ENCODE measurements at places on chromosomes 4 and X.

GRCh38 chr4:152016303-152016620 lies 255.5 kb upstream of the GATB start:
- DNase-seq: no peak

DNA sequence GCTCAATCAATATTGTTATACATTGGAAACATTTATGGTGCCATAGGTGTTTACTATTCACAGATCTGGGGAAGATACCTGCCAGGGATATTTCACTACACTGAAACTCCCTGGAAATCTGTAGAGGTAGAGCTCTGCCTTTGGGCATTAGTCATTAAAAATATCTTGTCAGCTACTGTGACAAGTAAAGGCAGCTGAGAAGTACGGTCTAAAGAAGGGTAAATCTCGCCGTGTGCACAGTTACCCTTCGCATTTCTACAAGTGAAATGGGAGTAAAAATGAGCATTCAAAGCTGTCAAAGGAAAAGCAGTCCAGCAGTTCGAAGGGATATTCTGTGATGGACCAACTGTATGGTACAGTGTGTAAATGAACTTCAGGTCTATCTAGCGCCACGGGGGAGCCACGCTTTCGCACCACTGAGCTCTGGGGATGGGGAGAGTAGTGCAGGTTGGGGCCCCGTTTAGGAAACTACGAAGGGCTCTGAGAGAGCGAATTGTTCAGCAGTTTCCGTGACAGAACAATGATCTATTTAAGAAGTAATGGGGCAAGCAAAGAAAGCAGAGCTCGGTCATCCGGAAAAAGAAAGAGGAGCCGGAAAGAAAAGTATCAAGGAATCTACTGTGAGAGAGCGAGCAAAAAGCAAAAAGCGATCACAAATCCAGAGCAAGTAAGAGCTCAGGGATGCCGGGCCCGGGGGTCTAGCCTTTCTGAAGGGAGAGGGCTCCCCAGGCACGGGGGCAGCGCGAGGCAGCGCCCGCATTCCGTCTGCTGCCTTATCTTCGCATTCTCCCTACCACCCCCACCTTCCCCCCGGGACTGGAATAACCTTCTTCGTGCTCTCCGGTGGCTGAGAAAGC lies 646 bp downstream of the TIGD4 start:
- peak; percentile 10 for DNase-seq

DNA sequence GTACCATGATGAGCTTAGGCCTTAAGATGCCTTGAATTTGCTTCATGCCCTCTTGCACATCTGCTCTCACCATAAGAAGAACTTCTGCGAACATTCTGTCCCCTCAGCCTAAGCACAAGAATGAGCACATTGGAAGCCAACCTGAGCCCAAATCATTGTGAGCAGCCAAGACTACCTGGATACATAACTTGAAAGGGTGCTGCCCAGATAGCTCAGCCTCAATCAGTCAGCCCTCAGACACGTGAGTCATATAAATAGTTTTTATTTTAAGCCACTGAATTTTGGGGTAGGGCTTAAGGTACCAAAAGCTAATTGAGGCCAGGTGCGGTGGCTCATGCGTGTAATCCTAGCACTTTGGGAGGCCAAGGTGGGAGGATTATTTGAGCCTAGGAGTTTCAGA lies 27.5 kb upstream of the BBS12 start:
- DNase-seq: no peak

GRCh38 chr4:121726642-121727268 lies 30.0 kb upstream of the ANXA5 start:
- peak; percentile 40 for DNase-seq

DNA sequence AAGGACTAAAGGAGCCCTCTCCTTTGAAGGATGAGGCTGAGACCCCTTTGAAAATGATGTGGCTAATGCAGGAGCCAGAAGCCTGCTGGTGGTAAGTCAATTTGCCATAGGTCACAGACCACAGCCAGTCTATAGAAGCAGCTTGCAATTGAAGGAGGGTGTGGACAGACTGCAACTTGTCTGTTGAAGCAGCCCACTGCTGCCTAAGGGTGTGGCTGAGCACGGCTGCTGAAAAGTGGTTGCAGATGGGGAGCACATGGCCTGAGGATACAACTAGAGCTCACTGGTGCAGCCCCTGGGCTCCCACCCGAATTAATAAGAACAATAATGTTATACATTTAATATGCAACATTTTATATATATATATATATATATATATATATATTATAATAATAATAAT lies 11.4 kb upstream of the EXOC1L start:
- no peak for DNase-seq

- DNase-seq: no peak
Measured at GRCh38 chr4:75908555-75908954, 6.3 kb upstream of the PPEF2 start.

GRCh38 chrX:46485897-46486296 lies 59.3 kb downstream of the ZNF674 start:
- DNase-seq: no peak

DNA sequence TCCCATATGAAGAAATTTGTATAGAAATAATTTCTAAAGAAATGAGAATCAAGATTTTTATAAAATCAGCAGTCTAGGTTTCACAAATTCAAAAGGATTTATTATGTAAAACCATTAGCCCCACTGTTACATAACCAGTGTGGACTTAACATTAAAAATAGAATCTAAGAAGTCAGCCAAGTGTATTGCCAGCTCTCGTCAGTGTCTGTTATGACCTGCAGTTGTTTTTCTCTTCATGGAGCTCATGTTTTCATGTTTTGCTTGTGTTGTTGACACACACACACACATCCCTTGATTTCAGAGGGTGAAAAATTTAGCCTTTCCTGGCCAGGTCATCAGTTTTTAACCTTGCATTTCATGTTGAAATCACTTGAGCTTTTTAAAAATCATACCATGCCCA lies 39.5 kb downstream of the USP38 start:
- no peak for DNase-seq

- DNase-seq: peak; percentile 47
Measured at GRCh38 chr4:6087669-6088341, 69.6 kb upstream of the C4orf50 start.

DNA sequence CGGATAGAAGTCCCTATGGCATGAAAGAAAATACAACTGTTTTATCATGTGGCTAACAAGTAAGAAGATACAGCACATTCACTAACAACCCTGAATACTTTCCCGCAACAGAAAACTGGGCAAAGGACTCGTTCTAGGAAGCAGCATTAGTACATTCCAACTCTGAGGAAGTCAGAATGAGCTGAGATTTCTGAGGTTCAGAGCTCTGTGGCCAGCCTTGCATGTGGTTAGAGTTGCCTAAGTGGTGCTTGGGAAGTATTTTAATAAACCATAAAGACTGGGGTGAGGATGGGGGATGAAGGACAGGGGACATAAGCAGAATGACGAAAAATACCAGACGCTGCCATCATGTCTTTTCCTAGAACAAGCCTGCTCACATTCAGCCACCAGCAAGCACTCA lies 82.2 kb downstream of the EFHC2 start:
- no peak for DNase-seq

DNA sequence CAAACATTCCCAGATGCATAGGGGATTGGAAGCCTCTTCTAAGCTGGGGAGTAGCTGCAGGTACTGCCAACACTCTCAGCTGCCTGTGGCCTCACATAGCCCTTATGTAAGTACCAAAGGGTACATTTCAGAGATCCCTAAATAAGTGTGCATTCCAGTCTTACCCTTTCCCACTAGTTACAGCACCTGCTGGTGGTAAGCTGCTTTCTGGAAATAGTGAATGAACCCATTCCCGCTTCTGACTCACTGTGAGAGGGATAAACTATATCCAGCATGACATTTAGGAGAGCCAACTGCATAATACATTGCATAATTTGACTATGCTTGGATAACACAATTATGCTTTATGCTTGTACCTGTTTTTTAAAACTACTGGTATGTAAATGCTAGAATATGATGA lies 149.0 kb downstream of the FAM13A start:
- no peak for DNase-seq

DNA sequence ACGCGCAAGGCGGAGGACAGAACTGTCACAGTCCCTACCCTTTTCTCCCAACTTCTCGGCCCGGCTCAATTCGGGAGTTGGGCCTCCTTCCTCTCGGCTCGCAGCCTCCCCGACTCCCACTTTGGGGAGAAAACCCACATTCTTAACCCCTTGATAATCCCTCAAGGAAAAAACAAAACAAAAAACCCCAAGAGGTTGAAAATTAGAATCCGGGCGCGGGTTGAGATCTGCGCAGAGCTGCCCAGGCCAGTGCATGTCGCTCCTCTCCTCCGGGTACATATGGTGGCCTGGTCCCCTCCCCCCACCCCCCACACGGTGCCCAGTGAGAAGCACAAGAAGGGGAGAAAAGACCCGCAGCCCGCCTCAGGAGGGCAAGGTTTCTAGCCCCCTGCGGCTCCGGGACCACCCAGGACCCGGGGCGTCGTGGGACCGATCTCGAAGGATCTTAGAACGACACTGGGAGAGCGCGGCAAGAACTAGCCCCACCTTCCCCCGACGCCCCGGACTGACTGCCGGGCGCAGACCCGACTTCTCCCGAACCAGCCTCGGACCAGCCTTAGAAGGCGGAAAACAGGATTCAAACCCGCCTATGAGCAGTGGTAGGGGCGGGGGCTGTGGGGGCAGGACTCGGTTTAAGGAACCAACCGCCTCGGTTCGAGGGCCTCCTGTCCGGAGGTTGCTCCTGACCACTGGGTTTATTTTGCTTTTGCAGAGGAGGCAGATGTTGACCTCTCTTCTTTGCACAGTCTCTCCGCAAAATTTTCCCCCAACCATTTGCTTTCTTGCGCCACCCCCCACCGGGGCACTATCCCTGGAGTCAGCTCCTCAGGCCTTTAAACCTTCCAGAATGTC lies 2.5 kb upstream of the PDGFRA start:
- peak; percentile 95 for DNase-seq

DNA sequence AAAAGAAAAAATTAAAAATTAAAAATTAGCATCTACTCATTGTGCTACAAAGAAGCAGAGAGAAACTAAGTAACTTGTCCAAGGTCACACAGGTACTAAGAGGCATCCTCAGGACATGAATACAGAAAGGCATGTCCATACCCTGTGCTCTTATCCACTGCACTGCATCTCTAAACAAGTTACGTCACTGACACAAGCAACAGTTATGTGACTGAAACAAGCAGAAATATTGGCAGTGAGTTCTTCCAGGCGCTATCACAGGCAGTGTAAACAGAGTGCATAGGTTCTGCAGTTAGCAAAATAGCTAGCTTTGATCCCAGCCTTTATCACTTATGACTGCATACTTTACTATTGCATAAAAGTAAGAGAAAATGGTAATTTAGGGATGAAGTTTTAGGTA lies 7.9 kb downstream of the VEGFC start:
- no peak for DNase-seq

DNA sequence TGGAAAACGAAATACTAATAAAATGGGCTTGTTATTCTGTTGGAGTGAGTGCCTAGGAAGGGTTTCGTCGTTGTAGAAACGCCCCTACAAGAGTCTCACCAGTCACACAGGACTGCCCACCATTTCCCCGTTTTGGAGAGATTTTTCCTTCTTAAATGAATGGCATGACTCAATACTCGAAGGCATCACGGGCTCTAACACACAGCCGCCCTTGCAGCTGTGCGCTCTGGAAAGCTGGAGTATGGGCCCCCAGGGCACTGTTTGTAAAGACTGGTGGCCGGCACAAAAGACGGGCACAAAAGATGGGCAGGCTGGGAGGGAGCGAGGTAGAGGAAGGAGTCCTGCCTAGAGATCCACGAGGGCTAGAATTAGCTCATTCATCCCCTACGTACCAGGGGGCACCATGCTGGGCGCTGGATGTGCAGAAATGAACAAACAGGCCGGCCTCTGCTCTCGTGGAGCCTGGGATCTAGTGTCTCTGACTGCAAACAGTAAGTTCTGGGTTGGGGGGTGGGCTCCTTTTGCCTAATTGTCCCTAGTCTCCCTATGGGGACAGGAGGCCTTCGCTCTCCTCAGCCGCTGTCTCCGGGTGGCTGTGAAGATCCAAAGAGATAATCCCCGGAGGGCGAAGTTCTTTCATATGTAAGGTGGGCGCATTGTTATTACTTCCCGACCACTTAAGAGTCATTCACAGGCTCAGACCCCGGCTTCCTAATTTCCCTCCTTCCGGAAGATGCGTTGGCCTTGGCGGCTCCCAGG lies 1.0 kb upstream of the SFRP2 start:
- peak; percentile 33 for DNase-seq

GRCh38 chr4:3452376-3452775 lies 10.6 kb downstream of the HGFAC start:
- DNase-seq: no peak

- no peak for DNase-seq
Measured at GRCh38 chrX:6225288-6225910, 3.3 kb downstream of the NLGN4X start.

GRCh38 chr4:167587361-167587760 lies 353.1 kb upstream of the SPOCK3 start:
- DNase-seq: no peak

GRCh38 chr4:77501240-77501639 lies 104.4 kb upstream of the CXCL13 start:
- no peak for DNase-seq

- no peak for DNase-seq
Measured at GRCh38 chr4:3077796-3078195, 3.3 kb downstream of the HTT start.

GRCh38 chr4:48949518-48950219 lies 36.4 kb upstream of the CWH43 start:
- DNase-seq: no peak

- no peak for DNase-seq
Measured at GRCh38 chrX:53320543-53321229, 39.3 kb upstream of the IQSEC2 start.

DNA sequence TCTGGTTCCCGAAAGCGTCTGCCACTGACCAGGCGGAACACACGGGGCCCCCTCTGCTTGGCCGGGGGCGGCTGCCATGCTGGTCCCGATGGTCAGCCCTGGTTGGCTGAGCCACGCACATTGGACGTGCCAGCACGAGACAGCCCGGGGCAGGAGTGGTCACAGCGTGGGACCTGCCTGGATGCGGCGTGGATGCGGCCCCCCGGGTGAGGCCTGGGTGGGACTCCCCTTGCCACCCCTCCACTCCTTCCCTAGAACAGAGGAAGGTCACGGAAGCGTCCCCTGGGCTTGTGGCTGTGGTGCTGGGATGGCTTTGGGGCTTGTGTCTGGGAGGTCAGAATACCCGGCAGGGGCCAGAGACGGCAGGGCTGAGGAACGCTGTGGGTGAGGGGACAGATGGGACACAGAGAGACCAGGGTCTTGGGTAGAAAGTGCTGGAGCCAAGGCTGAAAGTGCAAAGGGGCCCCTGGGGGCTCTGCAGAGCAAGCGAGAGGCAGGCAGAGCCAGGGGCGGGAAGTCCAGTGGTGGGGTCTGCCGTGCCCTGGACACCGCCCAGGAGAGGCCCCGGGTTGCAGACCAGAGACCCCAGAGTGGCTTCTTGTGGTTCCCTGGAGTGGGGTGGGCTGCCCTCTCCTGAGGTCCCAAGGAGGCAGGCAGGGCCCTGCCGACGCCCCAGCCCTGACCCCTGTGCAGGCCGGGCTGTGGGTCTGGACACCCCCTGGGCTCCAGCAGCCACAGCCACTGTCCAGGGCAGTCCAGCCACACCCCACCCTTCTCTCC lies 8.6 kb upstream of the CPLX1 start:
- no peak for DNase-seq

DNA sequence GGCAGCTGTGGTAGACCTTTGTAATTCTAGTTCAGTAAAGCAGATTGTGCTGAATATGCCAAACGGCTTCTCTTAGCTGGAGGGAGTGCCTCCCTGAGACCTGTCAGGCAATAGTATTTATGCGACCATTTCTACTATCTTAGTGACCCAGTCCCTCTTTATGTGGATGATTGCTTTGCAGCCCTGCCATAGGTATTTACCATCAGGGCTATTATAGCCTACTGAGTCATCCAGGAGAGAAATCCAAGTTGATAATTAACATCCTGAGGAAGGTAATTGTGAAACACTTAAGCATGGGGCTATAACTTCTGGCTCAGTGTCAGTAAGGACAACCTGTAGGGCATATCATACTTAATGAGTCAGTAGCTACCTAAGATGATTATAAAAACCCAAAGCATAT lies 103.9 kb upstream of the MAOA start:
- no peak for DNase-seq

Measured in muscle of back (tissue), 13 donors.